Gastrocnemius medialis (tissue), 4 donors: ENCODE measurements at places on chromosomes 2 and 18. TPM values are rescaled to one million over a fixed set of nuclear protein-coding genes. Genes with fewer than 3 reads are reported as not detected.

GRCh38 chr2:26462511-26463243, 15.2 kb downstream of the OTOF start:
- no peaks in the 10 kb centered on the region for H3K36me3 ChIP-seq
- no peak overlapping the region for H3K27ac ChIP-seq
- DNase-seq, result peak; percentile 41
- no peak overlapping the region for H3K4me3 ChIP-seq

GRCh38 chr2:233387667-233388528, 33.6 kb downstream of the DGKD start:
- peaks cover 24% of the 10 kb centered on the region for H3K4me1 ChIP-seq
- peak; percentile 73 for DNase-seq

DNA sequence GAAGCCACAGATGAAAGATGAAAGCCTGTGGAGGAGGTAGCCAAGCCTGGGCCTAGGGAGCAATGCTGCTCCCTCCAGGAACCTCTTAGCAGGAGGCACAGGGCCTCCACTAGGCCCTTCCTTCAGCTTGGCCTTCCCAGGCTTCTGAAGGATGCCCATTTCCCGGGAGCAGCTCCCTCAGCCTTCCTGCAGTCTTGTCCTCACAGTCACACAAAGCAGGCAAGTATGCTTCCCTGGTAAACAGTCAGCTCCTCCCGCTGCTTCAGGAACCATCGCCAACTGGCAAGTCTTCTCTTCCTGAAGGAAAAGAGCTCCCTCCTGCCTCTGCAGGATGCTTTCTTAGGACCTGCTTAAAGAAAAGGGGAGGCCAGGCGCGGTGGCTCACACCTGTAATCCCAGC, 53.2 kb downstream of the SMAD7 start:
- no peak overlapping the region for H3K4me3 ChIP-seq
- H3K36me3 ChIP-seq, result no peaks in the 10 kb centered on the region
- no peak overlapping the region for H3K27ac ChIP-seq
- no peak for DNase-seq
- H3K4me1 ChIP-seq, result peaks cover 10% of the 10 kb centered on the region
- no peaks in the 10 kb centered on the region for H3K27me3 ChIP-seq

GRCh38 chr2:46181789-46182530, 115.2 kb upstream of the EPAS1 start:
- H3K36me3 ChIP-seq, result no peaks in the 10 kb centered on the region
- no peak for DNase-seq
- no peak overlapping the region for H3K4me3 ChIP-seq

DNA sequence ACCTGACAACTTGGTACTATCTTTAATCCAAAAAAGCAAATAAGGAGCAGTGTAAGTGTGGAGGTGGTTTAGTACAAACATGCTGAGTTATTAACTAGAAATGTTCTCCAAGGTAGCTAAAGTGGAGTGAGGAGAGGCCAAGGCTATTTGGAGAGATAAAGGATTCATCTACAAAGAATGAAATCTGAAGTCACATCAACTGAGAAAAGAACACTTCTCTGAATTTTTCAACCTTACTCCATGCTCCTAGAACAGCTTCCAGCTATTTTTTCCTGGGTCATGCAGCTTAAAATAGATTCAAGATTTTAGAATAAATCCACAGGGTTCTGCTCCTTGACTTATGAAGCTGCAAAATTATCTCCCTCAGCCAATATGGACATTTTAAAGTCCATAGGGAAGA, 18.7 kb downstream of the IMMT start:
- peaks cover 45% of the 10 kb centered on the region for H3K36me3 ChIP-seq
- H3K4me3 ChIP-seq, result no peak overlapping the region
- peak overlapping the region; percentile 44 for H3K27ac ChIP-seq
- no peak for DNase-seq

DNA sequence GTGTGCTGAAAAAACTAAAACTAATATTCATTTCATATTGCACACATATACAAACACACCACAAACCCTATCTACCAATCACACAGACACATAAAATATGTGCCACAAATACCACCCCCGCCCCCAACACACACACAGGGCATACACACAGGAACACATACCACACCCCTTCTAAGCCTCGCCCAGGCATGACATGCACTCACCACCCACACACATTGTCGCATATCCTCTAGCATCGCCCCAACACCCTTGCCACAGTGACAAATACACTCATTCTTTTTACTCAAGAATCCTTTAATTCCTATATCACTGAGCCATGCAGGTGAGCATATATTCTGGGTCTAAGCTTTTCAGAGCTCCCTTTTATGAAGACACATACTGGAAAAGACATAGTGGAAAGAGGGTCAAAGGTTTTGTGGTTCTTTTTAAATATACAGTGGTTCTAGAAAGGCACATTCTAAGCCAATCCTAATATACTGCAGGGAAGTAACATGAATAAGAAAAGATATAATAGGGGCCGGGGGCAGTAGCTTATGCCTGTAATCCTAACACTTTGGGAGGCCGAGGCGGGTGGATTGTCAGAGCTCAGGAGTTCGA, 24.5 kb upstream of the LCLAT1 start:
- no peaks in the 10 kb centered on the region for H3K36me3 ChIP-seq
- H3K4me1 ChIP-seq, result no peaks in the 10 kb centered on the region
- DNase-seq, result no peak
- no peak overlapping the region for H3K4me3 ChIP-seq
- no peaks in the 10 kb centered on the region for H3K27me3 ChIP-seq
- no peak overlapping the region for H3K27ac ChIP-seq

C2orf78 gene
- not detected for total RNA-seq

RPIA gene
- 6.4 TPM for total RNA-seq

GRCh38 chr2:40734797-40735196, 282.9 kb upstream of the SLC8A1 start:
- no peaks in the 10 kb centered on the region for H3K4me1 ChIP-seq
- no peak overlapping the region for H3K27ac ChIP-seq
- H3K36me3 ChIP-seq, result no peaks in the 10 kb centered on the region
- H3K27me3 ChIP-seq, result no peaks in the 10 kb centered on the region

DNA sequence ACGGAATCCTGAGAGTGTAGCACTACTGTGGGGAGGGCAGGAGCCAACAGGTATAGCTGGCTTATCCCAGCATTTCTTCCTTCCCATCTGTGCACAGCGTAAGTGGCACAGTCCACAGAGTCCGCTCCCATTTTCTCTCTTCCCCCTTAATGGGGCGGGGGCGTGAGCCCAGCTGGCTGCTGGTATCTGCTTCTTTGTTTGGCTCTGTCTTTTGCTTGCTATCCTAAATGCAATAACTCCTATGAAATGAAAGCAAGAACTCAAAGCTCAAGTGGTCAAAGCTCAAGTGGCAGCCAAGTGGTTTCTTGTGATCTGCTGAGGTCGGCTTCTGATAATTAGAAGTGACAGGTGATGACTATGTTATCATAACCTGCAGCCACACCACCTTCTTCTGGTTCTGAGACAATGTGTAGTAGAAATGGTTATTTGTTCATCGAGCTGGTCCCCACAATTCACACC, 192.7 kb downstream of the PLCL1 start:
- no peak overlapping the region for H3K4me3 ChIP-seq
- no peaks in the 10 kb centered on the region for H3K27me3 ChIP-seq
- H3K27ac ChIP-seq, result no peak overlapping the region

- no peak overlapping the region for H3K27ac ChIP-seq
- H3K4me3 ChIP-seq, result no peak overlapping the region
- H3K27me3 ChIP-seq, result no peaks in the 10 kb centered on the region
- H3K36me3 ChIP-seq, result no peaks in the 10 kb centered on the region
Measured at GRCh38 chr2:149617476-149617875, 29.9 kb upstream of the MMADHC start.

CFC1 gene
- not detected for total RNA-seq

DNA sequence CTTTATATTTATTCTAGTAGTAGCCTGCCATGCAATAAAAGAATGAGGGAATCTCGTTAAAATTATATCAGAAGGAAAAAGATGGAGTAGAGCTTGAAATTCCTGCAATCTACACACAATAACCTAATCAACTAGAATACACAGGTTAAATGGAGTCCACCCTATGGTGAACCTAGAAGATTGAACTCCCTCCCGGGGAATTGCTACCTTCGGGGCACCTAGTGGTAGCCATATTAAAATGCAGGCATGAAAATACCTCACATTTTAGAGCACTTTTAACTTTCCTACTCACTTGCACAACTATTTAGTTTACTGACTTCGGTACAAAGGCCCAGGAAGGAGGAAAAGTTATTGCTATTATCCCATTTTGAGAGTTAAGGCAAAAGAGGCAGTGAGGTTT, 174.5 kb downstream of the SS18 start:
- no peaks in the 10 kb centered on the region for H3K27me3 ChIP-seq
- no peak overlapping the region for H3K4me3 ChIP-seq
- H3K4me1 ChIP-seq, result no peaks in the 10 kb centered on the region
- DNase-seq, result no peak
- no peaks in the 10 kb centered on the region for H3K36me3 ChIP-seq

DNA sequence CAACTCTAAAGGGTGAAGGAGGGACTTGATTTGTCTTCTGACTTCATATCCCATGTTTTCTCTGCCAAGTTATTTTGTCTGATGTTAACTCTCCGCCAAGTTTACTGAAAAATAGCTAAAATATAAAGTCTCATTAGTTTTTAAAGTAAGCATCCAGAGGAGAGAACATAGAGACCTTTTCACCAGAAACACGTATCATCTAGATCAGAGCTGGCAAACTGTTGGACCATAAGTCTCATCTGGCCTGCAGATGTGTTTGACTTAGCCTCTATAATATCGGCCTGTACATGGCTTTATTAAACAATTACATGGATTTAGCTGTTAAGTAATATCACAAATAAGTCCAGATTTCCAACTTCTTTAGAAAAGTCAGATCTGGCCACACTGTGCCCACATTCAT, 182.6 kb downstream of the PLCL1 start:
- H3K36me3 ChIP-seq, result no peaks in the 10 kb centered on the region
- DNase-seq, result no peak
- H3K27me3 ChIP-seq, result no peaks in the 10 kb centered on the region
- no peak overlapping the region for H3K27ac ChIP-seq

DNA sequence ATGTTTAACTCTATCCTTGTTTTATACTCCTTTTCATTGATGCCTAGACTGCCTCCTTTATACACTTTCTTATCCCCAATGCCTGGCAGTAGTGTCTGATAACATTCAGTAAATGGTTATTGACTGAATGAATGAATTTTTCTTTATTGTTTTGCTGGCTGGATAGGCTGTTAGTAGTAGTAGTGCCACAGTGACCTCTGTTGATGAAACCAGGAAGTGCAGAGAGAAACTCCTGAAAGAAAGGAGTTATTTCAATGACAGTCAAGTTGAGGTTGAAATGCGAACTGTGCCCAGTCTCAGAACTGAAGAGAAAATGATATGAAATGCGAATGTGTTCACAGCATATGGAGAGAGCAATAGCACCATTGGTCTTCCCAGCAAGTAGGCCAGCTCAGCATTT, 26.8 kb upstream of the SLC9A2 start:
- no peaks in the 10 kb centered on the region for H3K36me3 ChIP-seq
- no peaks in the 10 kb centered on the region for H3K4me1 ChIP-seq
- no peaks in the 10 kb centered on the region for H3K27me3 ChIP-seq
- H3K27ac ChIP-seq, result no peak overlapping the region
- no peak overlapping the region for H3K4me3 ChIP-seq
- DNase-seq, result no peak

COBLL1 gene
- 9.6 TPM for total RNA-seq

CCDC88A gene
- 21.1 TPM for total RNA-seq

DNA sequence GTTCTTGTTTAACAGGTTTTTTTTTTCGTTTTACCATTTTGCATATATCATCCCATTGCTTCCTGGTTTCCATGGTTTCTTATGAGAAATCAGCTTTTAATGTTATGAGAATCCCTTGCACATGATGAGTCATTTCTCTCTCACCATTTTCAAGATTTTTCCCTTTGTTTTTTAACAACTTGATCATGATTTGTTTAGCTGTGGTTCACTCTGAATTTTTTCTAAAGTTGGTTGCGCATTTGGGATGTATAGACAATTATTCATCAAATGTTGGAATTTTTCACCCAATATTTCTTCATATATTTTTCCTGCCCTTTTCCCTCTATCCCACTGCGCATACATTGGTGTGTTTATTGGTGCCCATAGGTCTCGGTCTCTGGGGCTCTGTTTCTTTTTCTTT, 42.4 kb upstream of the BIN1 start:
- H3K36me3 ChIP-seq, result no peaks in the 10 kb centered on the region
- H3K4me3 ChIP-seq, result no peak overlapping the region
- H3K27ac ChIP-seq, result peak overlapping the region; percentile 99
- no peaks in the 10 kb centered on the region for H3K27me3 ChIP-seq
- H3K4me1 ChIP-seq, result peaks cover 50% of the 10 kb centered on the region
- no peak for DNase-seq

DNA sequence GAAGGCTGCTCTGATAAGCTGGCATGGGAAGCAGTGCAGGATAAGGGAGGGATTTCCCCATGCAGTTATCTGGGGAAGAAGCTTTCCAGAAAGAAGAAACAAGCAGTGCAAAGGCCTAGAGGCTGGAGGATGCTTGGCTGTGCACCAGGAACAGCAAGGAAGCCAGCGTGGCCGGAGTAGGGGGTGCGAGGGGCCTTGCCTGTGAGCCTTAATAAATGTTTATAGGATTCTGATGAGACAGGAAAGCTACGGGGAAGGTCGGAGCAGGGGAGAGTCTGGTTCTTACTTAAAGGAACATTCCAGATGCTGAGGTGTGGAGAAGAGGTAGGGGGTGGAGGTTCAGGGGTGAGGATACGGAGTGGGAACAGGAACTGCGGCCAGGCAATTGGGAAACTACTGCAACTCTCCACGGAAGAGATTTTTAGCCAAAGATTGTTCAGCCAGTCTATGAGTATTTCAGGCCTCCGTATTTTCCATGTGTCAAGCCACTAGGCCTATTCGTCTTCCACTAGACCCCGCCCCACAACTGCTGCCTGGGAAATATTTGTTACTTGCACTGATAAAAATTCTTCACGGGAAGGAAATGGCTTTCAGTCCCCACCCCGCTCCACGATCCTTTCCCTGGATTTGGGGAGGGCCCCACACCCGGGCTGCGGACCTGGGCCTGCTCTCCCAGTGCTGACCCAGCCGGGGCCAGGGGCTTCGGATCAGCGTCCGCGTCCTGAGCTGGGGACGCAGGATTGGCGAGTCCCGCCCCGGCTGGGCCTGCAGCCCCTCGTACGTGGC, 516 bp downstream of the EIF2AK2 start:
- H3K27me3 ChIP-seq, result no peaks in the 10 kb centered on the region
- DNase-seq, result no peak
- no peaks in the 10 kb centered on the region for H3K36me3 ChIP-seq
- H3K4me3 ChIP-seq, result peak overlapping the region; percentile 71

ITGB6 gene
- 0.81 TPM for total RNA-seq
